Activated CD4-positive, alpha-beta memory T cell treated with anti-CD3 and anti-CD28 coated beads for 36 hours (primary cell): ENCODE measurements at places on chromosomes 5 and 9.

DNA sequence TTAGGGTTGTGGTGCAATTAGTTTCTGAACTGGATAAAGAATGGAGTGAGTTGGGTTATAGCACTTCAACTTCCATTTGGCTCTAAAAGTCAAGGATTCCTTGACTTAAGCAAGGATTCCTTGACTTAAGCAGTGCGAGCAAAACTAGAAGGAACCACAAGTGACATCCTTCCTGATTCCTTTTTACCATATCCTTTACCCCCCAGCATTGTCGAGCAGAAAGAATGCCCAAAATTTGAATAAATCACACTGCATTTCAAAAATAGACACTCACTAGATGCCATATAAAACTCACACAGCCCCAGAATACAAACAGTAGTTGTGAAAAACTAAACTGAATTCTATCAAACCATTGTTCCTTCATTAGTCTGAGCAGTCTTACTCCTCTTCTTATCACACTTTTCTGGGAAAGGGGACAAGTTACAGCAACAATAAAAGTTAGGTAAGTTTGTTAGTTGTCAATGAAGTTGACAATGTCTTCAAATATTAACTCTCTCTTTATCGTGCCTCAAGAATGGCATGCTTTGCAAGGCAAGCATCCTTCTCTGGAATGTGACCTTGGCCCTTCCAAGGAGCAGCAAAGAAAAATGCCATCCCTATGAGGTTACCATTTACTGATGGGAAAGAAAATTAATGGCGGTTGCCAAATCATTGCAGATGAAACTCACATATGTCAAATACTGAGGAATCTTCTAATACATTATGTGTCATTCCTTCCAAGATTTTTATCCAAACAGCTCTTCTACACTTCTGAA, 273.3 kb upstream of the ANKRD55 start:
- DNase-seq = no peak

DNA sequence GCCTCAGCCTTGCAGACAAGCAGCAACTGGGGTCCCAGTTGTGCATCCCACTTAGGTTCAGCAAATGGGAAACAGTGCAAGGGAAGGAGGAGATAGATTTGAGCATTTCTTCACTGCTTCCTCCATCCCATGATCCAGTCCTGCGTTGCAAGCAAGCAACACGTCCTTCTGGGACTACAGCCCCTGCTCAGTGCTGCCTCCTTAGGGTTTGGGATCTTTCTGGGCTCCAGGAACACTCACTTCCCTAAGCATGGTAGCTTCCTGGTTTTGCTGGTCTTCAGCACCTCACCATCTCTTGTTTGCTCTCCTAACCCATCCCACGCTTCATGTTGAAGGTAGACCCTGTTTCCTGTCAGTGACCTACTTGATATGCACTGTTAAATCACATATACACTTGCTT, 444.7 kb downstream of the MED10 start:
- no peak for DNase-seq

DNA sequence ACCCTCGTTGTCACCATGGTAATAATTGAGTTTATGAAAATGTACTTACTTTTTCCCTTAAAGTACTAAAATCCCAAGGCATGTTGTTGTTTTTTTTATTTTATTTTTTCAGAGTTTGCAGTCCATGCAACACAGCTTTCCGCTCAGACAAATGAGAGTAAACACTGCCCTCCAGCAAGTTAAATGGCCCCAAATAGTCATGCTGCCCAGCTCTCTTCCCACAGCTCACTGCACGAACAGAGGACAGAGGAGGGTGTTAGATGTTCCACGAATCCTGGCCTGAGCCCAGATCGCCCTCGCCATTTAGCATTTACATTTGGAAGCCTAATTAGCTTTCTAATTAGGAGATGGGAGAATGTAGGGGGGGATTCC, 1.9 kb downstream of the NIM1K start:
- DNase-seq = no peak

- no peak for DNase-seq
Measured at GRCh38 chr5:94945656-94946055, 327.2 kb downstream of the SLF1 start.

- no peak for DNase-seq
Measured at GRCh38 chr5:93793159-93793781, 51.9 kb upstream of the POU5F2 start.
